ENCODE measurements at places on chromosomes 3 and 15.
A peak's percentile ranks its signal among the peaks of the same experiment; 100 is the strongest.

- no peak for DNase-seq
These were observed 173.3 kb downstream of the SEMA6D start for GRCh38 chr15:47890397-47891150.

GRCh38 chr3:101010296-101010695 is 17.1 kb upstream of the ABI3BP start:
- no peak for DNase-seq

GRCh38 chr3:121601212-121601812 is 8.1 kb downstream of the FBXO40 start:
- no peak for DNase-seq

DNA sequence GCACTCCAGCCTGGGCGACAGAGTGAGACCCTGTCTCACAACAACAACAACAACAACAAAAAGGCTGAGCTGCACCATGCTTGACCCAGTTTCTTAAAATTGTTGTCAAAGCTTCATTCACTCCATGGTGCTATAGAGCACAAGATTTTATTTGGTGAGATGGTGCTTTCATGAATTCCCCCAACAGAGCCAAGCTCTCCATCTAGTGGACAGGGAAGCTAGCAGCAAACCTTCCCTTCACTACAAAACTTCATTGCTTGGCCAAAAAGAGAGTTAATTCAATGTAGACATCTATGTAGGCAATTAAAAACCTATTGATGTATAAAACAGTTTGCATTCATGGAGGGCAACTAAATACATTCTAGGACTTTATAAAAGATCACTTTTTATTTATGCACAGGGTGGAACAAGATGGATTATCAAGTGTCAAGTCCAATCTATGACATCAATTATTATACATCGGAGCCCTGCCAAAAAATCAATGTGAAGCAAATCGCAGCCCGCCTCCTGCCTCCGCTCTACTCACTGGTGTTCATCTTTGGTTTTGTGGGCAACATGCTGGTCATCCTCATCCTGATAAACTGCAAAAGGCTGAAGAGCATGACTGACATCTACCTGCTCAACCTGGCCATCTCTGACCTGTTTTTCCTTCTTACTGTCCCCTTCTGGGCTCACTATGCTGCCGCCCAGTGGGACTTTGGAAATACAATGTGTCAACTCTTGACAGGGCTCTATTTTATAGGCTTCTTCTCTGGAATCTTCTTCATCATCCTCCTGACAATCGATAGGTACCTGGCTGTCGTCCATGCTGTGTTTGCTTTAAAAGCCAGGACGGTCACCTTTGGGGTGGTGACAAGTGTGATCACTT is 2.0 kb downstream of the CCR5 start:
- DNase-seq, result peak; percentile 34

- no peak for DNase-seq
These were observed 28.2 kb downstream of the CPOX start for GRCh38 chr3:98565237-98565643.

GRCh38 chr15:40252438-40253166 is 13.7 kb downstream of the PAK6 start:
- DNase-seq, result peak; percentile 69

GRCh38 chr3:188031121-188031520 is 122.8 kb upstream of the LPP start:
- DNase-seq, result no peak

DNA sequence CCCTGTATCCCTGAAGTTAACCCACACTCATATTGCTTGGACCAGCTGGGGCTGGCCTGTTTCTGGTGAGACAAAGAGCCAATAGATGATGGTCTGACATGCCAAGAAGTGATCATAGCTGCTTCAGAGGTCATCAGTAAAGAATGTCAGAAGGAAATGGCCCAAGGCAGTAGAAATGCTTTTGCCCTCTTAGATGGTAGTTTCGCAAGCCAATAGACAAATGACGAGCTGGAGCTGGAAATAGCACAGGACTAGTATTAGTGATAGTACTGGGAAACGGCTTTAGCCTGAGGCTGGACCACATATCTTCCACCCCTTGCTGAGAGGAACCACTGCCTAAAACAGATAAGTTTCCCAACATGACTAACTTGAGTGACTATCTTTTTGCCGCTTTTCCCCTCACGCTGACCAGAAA is 176.1 kb upstream of the THBS1 start:
- no peak for DNase-seq

GRCh38 chr15:73781038-73781925 is 28.1 kb upstream of the INSYN1 start:
- no peak for DNase-seq

DNA sequence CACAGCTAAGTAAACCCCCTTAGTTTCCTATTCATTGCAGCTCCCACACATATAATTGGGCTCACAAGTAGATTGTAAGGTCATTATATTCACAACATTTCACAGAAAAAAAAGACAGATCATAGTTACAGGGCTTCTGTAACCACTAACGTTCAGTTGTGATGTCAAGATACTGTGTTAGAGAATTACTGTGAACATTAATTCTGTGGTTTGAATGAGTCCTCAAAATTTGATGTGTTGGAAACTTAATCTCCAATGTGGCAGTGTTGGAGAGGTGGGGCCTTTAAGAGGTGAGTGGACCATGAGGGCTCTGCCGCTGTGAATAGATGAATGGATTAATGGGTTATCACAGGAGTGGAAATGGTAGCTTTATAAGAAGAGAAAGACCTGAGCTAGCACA is 21.3 kb downstream of the GRK7 start:
- no peak for DNase-seq

DNA sequence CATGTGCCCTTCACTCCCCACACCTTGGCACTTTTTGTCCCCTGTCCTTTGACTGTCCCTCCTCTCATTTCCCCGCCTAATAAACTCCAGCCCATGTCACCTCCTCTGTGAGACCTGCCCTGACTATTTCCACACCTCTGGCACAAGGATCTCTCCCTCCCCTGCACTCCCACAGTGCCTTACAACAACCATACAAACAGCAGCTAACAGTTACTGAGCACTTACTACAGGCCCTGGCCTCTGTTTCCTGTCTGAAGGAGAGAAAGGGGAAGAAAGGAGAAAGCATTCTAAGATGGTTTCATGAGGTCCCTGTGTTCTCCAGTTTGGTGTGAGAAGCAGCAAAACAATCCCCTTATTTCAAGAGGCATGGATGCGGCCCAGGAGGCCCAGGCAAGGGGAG is 20.0 kb upstream of the TRH start:
- no peak for DNase-seq

DNA sequence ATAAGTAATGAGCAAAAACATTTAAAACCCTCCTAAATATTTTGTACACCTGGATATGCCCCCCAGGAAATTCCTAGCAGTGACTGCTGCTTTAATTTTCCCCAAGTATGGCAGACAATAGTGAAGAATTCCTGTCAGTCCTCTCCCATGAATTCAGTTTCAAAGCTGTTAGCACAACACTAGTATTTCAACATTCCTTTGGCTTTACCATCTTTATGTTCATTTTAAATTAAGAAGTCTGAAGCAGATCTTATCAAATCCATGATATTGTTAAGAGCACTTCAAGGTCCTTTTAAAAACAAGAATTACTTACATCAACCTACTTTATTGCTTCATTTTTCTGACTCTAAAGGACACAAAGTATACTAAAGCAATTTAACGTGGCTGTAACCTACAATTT is 28.8 kb upstream of the CDIN1 start:
- no peak for DNase-seq

GRCh38 chr3:188111002-188111584 is 42.9 kb upstream of the LPP start:
- DNase-seq, result no peak

- no peak for DNase-seq
These were observed 185.6 kb upstream of the MBNL1 start for GRCh38 chr3:152083135-152083534.

All from GM20000 (cell line).